Stimulated activated CD4-positive, alpha-beta T cell treated with anti-CD3 and anti-CD28 coated beads, Interleukin-15, amount 100 ng/mL, for 1 hour (primary cell): ENCODE measurements at places on chromosomes 4 and X.

DNA sequence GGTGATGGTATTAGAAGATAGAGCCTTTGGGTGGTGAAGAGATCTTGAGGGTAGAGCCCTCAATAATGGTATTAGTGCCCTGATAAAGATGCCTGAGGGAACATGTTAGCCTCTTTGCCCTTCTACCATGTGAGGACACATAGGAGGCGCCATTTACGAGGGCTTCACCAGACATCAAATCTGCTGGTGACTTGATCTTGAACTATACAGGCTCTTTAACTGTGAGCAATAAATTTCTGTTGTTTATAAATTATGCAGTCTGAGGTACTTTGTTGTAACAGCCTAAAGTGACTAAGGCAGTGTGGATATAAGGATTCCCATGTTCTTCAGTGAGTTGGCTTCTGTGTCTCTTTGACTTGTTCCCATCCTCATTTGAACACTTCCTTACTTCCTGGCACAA is 11.8 kb downstream of the MOB1B start:
- DNase-seq, result no peak

- DNase-seq, result no peak
Measured at GRCh38 chr4:159346681-159347080, 243.8 kb downstream of the RAPGEF2 start.

DNA sequence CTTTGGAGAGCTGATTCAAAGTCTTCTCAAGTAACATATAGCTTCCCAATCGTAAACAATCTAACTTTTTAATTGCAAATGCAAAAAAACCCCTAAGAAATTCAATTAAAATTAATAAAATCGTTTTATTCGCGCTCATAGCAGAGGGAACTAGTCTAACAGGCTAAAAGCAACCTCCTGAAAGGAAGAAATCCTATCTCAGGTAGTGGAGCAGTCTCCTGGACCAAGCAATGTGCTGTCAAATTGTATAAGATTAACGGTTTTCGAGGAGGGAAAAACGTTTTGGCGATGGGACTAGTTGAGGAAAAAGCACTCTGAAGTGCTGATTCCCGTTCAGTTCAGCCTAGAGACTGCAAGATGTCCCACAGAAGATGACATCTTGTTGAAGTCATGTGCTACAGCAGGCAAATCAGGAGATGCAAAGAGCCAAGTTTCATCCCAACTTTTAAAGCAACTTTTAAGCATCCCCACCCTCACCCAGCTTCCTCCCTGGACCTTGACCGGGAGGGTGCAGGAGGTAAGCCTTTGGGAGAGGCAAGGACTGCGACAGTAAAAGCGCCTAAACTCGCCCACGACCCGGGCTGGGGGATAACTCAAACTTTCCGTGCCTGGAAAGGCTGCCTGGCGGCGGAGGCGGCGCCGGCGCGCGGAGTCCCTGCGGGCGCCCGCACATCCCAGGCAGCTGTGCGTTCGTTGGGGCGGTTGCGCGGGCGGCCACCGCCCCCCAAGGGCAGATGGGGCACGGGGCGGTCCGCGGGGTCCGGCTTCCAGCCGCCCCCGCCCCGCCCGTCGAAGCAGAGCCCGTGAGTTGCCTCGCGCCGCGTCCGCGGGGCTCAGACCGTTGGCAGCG is 784 bp downstream of the MAP7D3 start:
- DNase-seq, result peak; percentile 25

- DNase-seq, result no peak
Measured at GRCh38 chrX:1231850-1232465, 19.5 kb upstream of the CRLF2 start.

- DNase-seq, result no peak
Measured at GRCh38 chr4:143443728-143444127, 69.8 kb upstream of the SMARCA5 start.

- DNase-seq, result no peak
Measured at GRCh38 chr4:145866991-145867390, 71.6 kb downstream of the ZNF827 start.
